Stimulated activated CD4-positive, alpha-beta T cell treated with anti-CD3 and anti-CD28 coated beads, TNF-alpha, amount 100 ng/mL, for 48 hours (primary cell): ENCODE measurements at places on chromosomes 11 and 22.

GRCh38 chr11:121318848-121319834 is 26.6 kb downstream of the SC5D start:
- no peak for DNase-seq

- no peak for DNase-seq
Observed at GRCh38 chr11:126612671-126613070, 257.2 kb downstream of the ST3GAL4 start.

DNA sequence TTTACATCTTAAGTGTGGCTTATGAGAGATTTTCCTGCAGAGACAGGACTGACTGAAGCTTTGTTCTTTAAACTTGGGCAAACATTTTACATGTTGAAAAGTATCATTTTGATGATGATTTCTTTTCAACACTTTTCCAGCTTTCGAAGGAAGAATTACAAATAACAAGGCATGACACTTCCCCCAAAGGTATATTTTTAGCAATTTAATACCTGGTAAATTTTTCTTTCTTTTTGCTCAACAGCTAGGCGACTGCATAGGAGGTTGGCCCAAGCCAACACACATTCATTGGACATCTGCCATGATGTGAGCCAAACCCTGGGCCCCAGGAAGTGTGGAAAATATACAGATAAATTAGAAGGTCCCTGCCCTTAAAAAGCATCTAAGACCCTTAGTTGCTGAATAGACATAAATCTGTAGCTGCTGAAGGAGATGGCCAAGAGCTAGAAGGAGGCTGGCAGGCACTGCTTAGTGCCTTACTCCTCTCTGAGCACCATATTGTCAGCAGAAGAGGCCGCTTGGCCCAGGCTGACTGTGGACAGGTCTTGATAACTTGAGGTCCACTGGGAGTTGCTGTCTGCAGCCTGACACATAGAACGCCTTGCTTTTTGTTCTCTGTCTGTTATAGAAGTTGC is 53.3 kb upstream of the CD44 start:
- DNase-seq = no peak

GRCh38 chr11:76631566-76632308 is 38.8 kb downstream of the LRRC32 start:
- no peak for DNase-seq

- no peak for DNase-seq
Observed at GRCh38 chr22:27170491-27170890, 513.1 kb downstream of the MIAT start.

- DNase-seq = no peak
Observed at GRCh38 chr11:85831050-85831449, 20.1 kb upstream of the SYTL2 start.

GRCh38 chr11:82995754-82996398 is 75.8 kb downstream of the RAB30 start:
- DNase-seq = no peak

GRCh38 chr11:94732617-94733281 is 35.4 kb upstream of the AMOTL1 start:
- DNase-seq = no peak
